ENCODE measurements at places on chromosomes 1 and 21.

- DNase-seq: no peak
Measured at GRCh38 chr1:1398677-1399186, 403 bp downstream of the CCNL2 start.

DNA sequence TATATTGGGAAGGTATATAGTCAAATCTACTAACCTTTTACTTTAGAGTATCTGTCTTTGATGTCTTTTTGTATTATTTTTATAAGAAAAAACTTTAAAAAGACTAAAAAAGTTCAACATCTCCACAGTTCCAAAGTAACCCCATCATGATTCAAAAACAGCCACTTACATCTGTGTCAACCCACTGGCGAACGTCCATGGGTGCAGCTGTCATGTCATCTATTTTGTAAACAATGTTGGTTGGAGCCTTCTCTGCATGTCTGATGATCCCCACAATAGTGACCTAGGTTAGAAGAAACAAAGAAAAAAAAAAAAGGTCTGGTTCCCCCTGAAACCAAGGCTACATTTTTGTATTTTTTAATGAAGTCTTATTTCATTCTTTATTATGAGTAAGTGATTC is 28.0 kb upstream of the SMPDL3B start:
- DNase-seq: no peak

DNA sequence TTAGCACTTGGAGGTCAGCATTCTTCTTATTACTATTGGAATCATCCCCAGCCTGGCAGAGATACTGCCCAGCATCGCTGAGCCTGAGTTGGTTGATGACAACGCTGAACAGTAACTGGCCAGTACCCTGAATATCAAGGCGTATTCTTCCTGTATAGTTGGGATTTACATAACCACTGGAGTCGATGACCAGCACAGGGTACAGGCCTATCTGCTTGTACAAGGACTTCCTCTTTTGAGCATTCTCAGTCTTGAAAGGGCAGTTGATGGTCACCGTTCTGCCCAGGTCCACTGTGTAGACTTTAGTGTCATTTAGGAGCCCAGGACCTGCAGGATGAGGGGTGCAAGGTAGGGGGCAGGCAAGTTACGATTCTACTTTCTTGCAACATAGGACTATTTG is 8.8 kb downstream of the PIGR start:
- DNase-seq: no peak

- DNase-seq: no peak
Measured at GRCh38 chr1:167171286-167171929, 49.3 kb upstream of the POU2F1 start.

DNA sequence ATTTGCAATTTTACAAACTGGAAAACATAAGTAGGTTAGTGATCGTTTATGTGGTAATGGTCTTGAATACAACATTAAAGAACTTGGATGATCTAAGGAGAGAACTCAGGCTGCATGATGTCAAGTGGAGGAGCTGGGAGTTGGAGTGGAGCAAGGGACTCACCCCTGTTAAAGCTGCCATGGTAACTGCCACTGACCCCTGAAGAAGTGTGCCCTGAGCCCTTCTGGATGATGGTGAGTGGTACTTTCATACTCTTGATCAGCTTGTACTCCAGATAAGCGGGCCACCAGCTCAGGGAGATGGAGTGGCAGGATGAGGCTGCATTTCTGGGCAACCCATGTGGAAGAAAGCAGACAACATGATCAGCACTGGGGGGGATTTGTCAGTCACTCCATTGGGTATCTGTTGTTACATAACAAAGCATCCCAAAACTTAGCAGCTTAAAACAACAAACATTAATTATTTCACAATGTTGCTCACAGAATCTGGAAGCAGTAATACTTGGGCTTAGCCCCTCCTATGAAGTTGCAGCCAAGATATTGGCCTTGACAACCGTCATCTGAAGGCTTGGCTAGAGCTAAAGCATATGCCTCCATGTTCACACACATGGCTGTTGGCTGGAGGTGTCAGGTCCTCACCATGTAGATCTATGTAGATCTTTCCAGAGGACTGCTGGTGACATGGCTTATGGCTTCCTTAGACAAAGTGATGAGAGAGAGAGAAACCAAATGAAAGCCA is 213.8 kb downstream of the DUSP10 start:
- DNase-seq: no peak

DNA sequence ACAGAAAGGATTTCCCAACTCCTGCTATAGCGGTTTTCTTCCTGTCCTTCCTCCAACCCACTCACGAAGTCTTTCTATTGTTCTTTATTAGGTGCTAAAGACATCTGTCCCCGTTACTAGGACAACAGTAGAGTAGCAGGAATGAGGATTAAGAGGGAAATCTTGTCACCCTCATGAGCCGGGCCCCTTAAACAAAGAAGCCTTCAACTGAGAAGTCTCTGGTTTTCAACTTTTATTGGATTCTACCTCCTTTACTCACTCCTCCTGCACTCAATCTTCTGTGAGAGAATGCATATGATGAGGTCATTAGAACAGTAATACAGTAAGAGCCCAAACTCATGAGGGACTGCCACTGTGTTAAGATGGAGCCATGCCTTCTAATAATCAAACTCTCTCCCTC is 206.3 kb downstream of the OMA1 start:
- no peak for DNase-seq

DNA sequence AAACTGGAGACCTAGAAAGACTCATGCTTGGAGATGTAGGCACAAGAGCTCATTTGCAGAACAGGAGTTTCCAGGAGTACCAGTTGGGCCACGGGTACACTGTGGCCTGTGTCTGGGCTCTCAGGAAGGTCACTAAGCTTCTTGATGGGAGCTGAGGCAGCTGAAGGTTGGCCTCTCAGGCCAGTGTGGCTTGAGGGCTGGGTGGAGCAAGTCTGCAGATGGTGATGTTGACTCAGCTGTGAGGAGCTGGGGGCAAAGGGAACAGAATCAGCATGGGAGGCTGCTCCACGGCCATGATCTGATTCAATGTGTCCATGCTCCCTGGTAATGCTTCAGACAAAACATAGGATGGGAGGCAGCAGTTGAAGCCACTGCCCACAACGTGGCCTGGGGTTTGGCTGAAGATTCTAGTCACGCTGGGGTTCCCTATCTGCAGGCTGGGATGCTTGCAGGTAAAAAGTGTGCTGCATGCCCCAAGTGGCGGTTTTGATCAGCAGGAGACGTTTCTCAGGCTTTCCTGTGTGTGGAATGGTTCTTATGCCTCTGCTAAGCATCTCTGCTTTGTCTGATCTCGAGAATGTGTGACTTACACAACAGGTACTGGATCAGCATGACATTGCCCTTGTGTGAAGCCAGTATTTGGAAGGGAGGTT is 15.4 kb upstream of the TENT5C start:
- DNase-seq: no peak

DNA sequence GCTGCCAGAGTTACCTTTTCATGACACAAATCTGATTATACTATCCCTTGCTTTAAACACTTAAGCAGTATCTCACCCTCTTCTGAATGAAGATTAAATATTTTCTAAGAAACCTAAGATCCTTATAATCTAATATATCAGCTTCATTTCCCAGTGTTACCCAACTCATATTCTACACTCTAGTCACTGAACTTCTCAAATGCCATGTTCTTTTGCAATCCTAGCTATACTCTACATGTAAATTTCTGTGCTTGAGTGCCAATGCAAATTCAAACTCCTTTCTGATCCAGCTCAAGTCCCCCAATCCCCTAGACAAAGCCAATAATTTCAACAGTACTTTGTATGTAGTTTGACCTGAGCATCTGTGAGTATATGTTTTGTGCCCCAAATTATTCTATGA is 293.9 kb downstream of the SDCCAG8 start:
- no peak for DNase-seq

- no peak for DNase-seq
Measured at GRCh38 chr1:17798799-17799382, 43.8 kb downstream of the ACTL8 start.

DNA sequence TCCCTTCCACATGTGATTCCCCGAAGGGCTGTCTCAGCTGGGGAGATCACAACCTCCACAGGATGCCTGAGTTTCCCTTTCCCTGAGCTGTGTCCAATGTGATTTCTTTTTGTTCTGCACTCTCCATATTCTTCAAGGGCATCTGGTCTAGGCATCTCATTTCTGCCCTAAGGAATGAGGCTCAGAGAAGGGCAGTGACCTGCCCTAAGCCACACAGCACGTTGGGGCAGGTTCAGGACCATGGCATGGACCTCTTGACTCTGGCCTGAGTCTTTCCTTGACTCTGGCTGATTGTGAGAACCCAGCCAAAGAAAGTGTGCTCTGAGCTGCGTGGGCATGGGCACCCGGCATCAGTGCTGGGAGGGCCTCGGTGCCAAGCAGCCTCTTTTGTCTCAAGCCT is 590.3 kb downstream of the PTPRU start:
- DNase-seq: no peak

- DNase-seq: no peak
Measured at GRCh38 chr1:172658871-172659453, at the start of gene FASLG. TSS of gene FASLG (plus strand) at chr1:172659103. CDS start at chr1:172659202, 99 bp downstream.

GRCh38 chr1:30977105-30977504 is 68.5 kb upstream of the SDC3 start:
- DNase-seq: no peak

DNA sequence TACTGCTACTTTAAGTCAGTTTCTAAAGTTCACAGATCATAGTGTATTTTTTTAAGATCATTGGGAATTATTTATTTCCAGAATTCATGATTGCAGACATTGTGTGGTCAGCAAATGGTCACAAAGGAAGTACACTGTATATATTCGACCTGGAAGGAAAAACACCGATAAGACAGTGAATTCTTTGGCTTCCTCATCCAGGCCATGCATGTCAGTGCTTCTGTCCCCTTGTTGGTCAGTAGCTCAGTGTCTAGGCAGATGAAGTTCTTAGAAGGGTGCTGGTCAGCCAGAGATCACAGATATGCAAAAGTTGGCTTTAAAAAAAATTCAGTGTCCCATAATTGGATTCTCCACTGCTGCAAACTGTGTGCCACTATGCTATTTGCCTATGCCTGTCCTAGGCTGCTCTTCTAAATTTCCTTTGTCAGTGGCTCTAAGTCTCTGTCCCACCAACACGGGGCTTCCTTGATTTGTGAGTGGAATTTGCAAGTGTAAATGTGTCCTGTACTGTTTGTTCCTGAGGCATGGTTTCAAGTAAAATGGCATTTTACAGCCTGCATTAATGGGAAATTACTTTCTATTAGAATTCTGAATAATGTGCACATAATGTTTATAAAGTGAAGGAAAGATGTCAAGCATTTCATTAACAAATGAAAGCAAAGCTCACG is 12.0 kb upstream of the VAMP4 start:
- no peak for DNase-seq

GRCh38 chr1:230857822-230858221 is 10.5 kb downstream of the C1orf198 start:
- DNase-seq: no peak

DNA sequence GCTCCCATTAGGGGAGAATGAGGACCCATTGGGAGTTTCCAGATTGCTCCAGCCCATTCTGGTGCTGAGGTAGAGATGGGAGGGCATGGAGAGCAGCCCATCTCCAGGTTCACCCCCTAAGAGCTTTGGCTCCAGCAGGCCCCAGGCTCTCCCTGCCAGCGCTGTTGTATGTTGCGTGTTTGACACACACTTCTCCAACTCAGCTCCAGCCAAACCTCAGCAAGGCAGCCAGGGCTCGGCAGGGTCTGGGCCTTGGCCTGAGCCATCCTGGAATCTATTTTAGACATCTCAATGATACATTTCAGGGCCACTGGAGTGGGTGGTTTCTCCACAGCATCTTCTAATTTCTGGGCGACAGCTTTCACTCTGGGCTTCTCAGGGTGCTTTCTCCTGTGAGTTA is 117.0 kb downstream of the NAV1 start:
- DNase-seq: no peak

DNA sequence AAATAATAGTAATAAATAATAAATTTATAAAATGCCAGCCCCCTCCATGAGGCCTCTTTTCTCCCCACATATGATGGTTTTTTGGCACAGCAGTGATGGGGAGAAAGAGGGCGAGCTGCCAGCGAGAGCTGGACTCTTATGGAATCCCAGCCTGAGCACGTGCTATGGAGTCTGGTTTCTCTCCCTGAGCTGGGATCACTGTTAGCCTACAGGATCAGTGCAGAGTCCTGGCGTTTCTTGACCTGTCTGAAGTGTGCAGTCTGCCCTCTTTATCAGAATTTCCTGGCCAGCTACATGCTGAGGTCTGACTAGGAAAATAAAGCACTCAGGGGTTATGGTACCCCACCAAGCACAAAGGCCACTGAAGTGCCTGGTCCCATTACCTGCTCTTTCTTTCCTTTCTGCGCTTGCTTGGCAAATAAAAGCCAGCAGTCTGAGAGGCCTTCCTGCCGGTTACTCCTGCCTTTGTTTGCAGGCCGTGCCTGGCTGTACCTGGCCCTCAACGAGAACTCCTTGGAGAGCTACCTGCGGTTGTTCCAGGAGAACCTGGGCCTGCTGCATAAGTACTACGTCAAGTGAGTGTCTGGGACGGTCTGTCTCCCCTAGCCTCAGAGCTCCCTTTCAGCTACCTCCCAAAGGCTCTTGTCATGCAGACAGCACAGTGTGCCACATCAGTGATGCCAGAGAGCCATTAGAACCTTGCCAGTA is 18.5 kb upstream of the SLC25A34 start:
- no peak for DNase-seq

GRCh38 chr1:209041927-209042326 is 541.6 kb upstream of the CAMK1G start:
- no peak for DNase-seq

GRCh38 chr1:203537806-203538464 is 44.0 kb downstream of the OPTC start:
- DNase-seq: no peak

DNA sequence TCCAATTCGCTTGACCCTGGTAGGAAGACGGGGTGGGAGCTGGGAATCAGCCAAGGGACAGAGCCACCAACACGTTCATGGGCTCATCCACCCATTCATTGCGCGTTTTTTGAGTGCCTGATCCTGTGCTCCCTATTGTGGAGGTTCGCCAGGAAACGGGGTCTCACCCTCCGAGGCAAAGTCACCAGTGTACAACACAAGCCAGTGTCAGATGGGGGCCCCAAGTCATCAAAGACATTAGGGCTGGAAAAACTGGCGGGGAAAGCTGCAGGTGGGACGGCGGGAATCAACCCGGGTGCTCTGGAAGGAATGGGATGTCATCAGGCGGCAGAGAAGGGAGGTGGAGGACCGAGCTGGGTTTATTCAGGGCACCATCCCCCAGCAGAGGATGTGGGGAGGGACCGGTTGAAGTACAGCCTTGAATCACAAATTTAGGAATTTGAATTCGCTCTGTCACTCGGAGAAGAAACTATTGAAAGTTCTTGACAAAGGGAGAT is 667 bp upstream of the NID1 start:
- DNase-seq: no peak

DNA sequence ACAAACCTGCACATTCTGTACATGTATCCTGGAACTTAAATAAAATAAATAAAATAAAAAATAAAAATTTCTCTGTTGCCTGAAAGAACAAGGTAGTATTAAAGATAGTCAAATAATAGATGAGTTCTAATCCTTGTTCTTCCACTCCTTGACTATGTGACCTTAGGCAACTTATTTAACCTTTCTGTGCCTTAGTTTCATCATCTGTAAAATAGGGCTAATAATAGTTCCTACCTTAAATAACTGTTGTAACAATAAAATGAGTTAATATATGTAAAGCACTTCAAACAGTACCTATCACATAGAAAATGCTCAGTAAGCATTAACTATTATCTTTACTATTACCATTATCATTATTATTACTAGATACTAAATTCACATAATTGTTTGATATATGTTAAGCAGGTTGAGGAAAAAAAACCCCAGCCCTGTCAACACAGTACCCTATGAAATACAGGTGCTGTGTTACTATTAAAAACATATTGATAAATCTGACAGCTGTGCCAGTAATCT is 23.1 kb downstream of the SASS6 start:
- no peak for DNase-seq

All from brain pericyte (primary cell).